ENCODE measurements at places on chromosomes 7 and 10.

DNA sequence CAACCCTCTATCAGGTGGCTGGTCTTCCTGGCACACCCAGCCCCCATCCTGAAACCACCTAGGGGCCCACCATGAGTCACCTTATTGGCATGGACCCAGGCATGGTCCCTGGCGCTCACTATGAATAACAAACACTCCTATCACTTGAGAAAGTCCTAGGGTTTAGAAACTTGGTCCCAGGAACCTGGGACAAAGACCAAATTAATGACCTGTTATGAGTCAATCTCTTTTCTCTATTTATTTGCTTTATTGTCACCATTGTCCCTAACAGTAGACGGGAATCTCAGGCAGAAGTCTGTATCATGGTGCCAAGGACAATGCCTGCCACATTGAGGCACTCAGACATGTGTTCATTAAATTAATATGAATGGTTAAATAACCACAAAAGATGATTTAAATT is 599.6 kb upstream of the C7orf33 start:
- no peak for DNase-seq

DNA sequence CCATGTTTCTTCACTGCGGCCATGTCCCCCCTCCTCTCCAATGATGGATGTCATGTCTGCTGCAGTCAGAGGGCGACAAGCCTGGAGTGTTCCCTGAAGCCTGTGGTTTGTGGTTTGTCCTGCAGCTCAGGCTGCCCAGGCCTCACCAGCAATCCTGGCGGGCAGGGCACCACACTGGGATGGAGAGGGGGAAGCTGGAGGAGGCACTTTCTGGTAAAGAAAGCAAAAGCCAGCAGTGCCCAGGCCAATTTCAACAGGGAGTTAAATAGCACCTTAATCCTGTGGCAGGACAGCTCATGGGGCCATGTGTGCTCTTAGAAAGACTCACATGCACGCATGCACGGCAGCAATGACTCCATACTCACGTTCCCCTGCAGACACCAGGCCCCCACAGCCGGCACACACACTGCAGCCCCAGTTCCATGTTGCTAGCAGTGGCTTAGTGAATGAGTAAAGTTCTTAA is 158.3 kb downstream of the EGFR start:
- no peak for DNase-seq

GRCh38 chr10:87670586-87670985 is 10.9 kb downstream of the PAPSS2 start:
- DNase-seq, result no peak

DNA sequence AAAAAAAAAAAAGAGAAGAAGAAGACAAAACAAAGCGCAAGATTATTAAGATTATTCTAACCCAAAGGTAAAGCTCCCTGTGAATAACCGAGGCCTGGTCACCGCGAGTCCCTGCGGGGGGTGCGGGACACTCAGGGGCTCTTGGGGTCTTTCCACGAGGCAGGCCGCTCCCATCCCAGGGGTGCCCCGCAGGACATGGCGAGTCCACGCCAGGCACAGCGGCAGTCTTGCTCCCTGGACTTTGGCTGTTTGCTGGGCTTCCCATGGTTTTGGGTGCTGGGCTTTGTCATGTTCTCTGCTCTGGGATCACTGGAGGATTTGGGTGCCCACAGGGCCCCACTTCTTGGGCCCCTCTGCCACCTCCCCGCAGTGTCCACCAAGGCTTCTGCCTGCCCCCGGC is 137.4 kb upstream of the TCERG1L start:
- no peak for DNase-seq

- no peak for DNase-seq
Measured at GRCh38 chr10:13526948-13527863, 1.6 kb downstream of the BEND7 start.

- DNase-seq, result no peak
Measured at GRCh38 chr7:55509322-55509721, 63.0 kb downstream of the VOPP1 start.

GRCh38 chr7:151813997-151814396 is 62.9 kb downstream of the PRKAG2 start:
- no peak for DNase-seq

GRCh38 chr7:41465571-41465970 is 237.3 kb downstream of the INHBA start:
- DNase-seq, result no peak

GRCh38 chr7:27106901-27107240 is 4.4 kb upstream of the HOXA2 start:
- no peak for DNase-seq

- peak; percentile 59 for DNase-seq
Measured at GRCh38 chr7:786472-787255, 45.6 kb upstream of the SUN1 start.

DNA sequence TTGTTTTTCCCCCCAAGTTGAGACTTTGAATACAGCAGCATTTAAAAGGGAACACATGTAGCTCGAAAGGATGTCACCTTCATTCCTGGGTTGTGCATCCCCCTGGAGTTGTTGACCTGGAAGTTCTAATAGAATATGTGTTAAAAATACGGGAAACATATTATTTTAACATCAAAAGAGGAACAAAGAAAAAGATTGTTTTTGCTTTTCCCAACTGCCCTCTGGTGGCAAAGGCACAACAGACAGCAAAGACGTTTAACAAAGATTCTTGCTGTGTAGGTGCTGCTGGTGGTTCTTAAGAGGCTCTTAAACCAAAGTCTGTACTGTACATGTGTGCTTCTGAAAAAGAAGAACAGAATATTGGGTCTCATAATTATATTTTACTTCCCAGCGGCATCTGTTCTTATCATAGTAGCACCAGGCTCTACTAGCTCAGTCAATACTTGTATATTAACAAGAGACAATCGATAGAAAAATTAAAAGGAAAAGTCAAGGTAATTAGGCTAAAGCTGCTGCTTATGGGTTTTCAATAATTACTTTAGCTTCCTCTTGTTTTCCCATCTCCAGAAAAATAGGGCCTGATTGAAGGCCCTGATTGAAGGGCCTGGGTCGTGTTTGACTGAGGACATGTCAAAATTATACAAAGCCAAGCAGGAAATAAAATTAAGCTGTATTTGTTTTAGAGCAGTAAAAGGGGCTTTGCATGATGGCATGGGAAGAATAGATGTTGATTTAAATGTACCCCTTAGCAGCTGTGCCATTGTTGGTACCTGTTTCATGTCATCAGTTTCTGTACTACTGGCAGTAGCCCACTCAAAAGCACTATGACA is 384.2 kb upstream of the LRGUK start:
- DNase-seq, result no peak

- DNase-seq, result no peak
Measured at GRCh38 chr10:86642021-86642420, 12.3 kb upstream of the OPN4 start.

GRCh38 chr10:79627075-79627474 is 16.3 kb downstream of the SFTPA1 start:
- no peak for DNase-seq

- no peak for DNase-seq
Measured at GRCh38 chr10:30737931-30738391, 108.4 kb upstream of the LYZL2 start.

DNA sequence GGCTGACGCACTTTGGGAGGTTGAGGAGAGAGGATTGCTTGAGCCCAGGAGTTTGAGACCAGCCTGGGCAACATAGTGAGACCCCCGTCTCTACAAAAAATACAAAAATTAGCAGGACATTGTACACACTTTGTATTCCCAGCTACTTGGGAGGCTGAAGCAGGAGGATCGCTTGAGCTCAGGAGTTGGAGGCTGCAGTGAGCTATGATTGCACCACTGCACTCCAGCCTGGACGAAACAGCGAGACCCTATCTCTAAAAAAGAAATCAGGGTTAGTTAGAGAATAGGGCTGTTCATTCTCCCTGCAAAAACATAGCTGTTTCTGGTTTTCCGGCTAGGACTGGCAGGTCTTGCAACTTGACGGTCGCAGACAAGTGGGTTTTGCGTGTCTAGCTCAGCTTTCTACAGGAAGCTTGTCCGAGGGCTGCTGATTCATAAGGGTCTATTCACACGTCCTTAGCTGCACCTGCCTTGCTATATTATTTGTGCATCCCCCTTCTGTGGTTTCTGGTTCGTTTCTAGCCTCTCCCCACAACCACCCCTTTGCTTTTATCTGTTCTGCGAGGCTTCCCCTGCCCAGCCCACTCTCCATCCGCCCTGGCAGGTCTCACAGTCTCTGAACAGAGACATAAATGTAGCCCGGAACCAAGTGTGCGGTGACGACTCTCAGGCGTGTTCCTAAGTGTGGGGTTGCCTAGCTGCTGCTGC is 10.7 kb downstream of the AMZ1 start:
- peak; percentile 44 for DNase-seq

DNA sequence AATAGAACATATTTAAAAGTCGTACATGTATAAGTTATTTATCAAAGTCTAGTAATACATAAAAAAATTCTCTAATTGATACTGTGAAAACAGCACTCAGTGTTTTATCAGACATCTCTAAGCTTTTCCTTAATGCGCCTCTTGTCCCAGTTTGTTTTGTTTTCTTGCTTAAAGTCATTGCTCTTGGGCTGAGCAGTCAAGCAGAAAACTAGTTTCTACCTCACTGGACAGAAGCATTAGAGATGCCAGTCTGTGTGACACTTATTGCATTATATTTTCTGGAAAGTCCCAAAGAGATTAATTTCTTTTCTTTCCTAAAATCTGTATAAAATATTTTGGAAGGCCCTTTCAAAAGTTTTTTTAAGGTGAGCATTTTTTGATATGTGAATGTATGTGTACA is 236.2 kb downstream of the PCLO start:
- DNase-seq, result no peak

DNA sequence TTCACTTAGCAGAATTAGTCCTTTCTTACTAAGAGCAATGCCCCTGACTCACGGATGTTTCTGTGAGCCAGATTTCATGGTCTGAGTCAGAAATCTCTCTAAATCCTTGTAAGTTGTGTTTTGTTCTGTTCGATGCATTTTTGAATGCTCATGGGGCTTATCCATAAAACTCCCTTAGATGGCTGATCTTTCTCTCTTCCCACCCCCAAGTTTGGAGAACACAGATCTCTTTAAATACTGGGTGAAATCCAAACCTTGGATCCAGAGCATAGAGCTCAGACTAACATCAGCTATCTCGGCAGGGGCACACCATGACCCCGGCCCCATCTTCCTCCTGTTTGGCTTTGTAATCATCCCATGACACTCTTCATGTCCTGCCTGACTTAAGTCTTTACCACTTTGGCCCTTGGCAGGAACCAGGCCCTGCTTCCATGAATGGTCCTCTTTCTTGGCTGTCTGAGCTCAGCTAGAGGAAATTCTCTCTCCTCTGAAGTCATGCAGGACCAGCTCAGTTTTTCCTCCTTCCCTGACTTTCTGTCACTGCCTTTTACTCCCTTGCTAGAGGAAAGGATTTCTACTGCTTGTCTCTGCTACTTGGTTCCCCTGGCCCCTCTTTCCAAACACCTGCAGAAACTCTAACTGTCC is 120.4 kb upstream of the RAB11FIP2 start:
- no peak for DNase-seq

GRCh38 chr10:76632767-76633051 is 1004.9 kb downstream of the KCNMA1 start:
- DNase-seq, result no peak

GRCh38 chr7:158472596-158472995 is 115.0 kb downstream of the PTPRN2 start:
- no peak for DNase-seq

DNA sequence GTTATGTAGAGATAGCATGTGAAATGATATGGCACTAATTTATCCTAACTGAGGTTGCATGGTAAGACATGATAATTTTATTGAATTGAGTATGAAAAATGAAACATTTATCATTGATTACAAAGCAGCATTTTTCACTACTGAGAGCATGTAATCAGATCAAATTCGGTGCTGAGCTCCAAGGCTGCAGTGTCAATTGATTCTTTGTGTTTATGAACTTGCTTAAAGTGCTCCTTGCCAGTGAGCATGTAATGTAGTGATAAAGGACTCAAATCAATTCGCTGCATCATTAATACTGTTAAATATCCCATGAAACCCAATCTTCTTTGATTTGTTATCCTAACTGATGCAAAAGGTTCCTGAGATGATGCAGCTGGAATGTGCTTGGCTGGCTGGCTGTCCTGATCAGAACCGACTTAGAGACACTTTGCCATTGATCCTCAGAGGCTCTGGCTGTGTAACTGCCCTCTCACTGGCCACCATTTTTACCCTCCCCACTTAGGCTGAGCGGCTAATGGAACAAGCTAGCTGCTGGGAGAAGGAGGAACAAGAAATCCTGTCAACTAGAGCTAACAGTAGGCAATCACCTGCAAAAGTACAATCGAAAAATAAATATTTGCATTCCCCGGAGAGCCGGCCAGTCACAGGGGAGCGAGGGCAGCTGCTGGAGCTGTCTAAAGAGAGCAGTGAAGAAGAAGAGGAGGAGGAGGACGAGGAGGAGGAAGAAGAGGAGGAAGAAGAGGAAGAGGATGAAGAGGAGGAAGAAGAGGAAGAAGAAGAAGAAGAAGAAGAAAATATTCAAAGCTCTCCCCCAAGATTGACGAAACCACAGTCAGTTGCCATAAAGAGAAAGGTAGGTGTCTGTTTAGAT is 89.8 kb upstream of the SAMD8 start:
- no peak for DNase-seq

DNA sequence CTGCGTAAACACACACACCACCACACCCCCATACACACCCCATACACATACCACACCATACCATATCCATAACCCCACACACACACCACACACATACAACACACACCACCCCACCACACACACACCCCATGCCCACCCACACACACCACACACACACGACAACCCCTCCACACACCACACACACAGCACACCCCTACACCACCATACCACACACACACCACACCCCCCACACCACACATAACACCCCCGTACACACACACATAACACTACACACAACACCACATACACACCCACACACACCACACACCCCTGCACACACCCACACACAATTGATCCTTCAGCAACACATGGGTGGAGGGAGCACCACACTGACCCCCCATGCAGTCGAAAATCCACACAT is 50.3 kb upstream of the BMS1 start:
- DNase-seq, result no peak

GRCh38 chr7:105975770-105976417 is 12.8 kb downstream of the CDHR3 start:
- DNase-seq, result no peak

DNA sequence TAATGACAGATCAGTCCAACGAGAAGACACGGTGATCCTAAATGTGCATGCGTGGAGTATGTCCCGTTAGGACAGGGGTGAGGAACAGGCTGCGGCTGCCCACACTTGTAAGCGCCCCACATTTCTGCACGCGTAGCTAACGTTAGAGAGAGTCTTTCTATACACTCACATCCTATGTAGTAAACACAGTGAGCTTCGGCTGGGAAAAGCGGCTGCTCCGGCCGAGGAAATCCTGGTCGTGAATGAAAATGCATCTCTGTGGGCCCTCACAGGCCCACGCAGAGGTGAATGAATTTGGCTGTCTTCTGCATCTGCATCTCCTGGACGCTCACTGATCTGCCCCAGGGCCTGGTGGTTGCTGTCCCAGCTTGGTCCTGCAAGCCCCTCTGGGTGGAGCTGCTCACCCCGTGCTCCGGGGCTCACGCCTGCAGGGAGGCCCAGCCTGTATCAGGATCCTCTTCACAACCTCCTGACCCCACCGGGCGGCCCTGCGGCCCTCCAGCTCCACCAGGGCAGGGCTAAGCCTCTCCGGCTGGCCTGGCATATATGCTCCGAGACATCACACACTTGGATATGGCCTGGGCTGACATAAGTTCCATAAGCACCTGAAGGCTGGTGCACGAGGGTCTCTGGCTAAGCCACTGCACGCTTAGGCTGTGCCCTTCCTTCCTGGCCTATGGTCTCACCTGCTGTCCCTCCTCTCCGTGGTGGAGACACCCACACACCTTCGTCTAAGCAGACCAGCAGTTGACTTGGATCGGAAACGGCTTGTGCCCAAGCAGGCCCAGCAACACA is 117.9 kb upstream of the DIP2C start:
- DNase-seq, result no peak

All from activated T-helper 1 cell treated with anti-CD3 and anti-CD28 coated beads, Interleukin-2, amount 50 U/mL, for 16 hours (primary cell).